ENCODE measurements at places on chromosomes 6 and 20. TPM values are rescaled to one million over a fixed set of nuclear protein-coding genes. Genes with fewer than 3 reads are reported as not detected.

The CDSN gene
- total RNA-seq: not detected

The EBF4 gene
- 0.31 TPM for total RNA-seq

The OTOR gene
- not detected for total RNA-seq

The NKAIN4 gene
- not detected for total RNA-seq

The SIRPG gene
- not detected for total RNA-seq

The CFAP61 gene
- 2.1 TPM for total RNA-seq

DNA sequence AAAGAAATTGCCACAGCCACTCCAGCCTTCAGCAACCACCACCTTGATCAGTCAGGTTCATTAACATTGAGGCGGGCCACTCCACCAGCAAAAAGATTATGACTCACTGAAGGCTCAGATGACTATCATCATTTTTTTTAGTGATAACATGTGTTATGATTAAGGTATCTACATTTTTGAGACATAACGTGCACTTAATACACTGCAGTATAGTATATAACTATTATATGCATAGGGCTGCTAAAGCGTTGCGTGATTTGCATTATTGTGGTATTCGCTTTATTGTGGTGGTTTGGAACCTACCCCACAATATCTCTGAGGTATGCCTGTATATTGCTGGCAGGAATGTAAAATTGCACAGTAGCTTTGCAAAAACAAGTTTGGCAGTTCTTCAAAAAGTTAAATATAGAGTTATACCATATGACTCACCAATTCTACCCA, 6.8 kb upstream of the RIPK1 start:
- no peak for DNase-seq

- no peak for DNase-seq
Measured at GRCh38 chr6:1987640-1988039, 257.8 kb downstream of the GMDS start.

DNA sequence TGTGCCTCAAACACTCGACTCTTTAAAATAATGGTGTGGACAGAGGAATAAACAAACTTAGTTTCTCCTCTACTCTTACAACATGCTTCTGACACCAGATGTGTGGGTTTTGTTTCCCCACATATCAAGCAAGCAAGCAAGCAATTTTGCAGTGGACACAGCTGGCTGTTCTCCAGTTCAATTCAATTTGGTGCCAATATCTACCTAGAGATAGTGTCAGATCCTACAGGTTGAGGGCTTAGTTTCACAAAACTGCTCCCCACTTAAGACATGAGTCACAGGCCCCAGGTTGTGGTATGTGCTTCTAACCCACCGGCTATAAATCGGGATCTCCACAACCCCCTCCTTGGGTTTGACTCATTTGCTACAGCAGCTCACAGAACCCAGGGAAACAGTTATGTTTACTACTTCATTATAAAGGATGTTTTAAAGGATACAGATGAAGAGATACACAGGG, 131.4 kb upstream of the TRAF3IP2 start:
- DNase-seq: no peak

DNA sequence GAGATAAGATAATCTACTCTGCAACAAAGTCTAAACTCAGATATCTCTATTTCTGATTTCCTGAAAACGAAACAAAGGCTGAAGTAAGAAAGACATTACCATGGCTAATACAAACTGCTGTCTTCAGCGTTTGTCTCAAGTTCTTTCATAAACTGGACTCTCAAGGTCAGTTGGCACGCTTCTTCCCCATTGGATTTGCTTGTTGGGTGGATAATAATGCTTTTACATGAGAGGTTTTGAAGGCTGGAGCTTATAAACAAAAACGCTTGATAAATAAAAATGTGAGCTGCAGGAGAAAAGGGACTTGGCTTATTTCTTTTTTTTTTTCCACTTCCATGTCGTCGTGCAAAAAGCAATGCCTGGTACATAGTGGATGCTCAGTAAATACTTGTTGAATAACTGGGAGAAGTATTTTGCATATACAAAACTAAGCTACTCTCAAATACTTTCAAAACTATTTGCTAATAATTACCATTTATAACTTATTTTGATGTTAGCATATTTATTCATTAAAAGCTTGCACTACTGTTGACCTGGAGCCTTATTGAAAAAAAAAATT, 65.7 kb upstream of the EEF1A1 start:
- DNase-seq: peak; percentile 71

DNA sequence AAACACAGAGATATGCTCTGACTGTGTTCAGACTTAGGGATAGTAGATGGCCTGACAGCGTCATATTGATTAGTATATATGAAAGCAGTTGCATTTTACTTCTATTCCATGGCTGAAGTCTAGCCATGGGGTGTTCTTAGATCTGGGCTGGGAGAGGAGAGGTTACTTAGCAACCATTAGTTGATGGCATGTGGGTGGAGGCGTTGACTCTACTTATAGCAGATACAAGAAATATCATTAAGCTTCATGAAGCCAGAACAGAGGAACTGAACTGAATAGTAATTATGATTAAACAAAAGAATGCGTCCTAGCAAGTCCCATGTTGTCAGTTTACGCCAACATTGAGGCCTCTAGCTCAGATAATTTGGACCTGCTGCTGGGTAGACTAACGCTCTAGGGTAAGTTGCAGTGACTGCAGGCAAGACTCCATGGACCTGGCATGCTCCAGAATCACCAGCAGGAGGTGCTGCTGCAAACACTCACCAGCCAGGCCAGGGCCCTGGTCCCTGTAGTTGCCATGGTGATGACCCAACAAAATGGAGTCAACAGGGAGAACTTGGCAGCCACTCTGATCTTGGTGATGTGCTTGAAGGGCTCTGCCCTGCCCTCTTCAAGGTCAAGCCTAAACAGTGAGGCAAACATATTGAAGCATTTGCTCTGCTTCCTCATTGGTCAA, 477.3 kb downstream of the PREX1 start:
- DNase-seq: no peak

DNA sequence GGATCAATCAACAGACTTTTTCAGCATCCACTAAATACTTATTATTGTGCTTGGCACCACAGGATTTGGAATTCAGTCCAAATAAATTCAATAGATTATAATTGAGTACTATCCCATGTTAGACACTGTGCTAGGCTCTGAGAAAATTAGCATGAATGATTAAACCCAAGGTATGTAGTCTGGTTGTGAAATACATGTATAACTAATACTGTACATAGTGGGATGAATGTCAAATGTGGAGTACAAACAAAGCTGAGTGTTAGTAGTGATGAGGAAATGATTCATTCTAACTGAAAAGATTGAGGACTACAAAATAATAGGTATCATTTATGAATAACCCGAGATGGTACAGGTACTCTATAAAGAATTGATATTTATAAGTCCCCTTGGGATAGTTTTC, 111.9 kb upstream of the FLRT3 start:
- DNase-seq: no peak

DNA sequence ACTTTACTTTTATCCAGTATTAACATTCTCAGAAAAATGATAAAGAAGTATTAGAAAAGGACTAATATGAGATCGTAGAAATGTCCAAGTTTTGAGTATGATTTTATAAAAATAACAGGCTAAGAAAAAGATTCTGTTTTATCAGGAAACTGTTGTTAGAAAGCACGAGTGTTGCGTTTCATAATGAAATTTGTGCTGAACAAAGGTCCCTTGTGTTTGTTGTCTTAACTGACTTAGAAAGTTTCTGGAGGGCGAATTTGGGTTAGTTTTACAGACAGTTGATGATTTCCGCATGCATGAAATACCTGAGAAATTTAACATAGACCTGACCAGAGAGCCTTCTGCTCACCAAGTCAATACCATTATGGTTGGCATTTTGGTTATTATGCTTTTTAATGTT, 136.0 kb downstream of the FNDC1 start:
- DNase-seq: no peak

DNA sequence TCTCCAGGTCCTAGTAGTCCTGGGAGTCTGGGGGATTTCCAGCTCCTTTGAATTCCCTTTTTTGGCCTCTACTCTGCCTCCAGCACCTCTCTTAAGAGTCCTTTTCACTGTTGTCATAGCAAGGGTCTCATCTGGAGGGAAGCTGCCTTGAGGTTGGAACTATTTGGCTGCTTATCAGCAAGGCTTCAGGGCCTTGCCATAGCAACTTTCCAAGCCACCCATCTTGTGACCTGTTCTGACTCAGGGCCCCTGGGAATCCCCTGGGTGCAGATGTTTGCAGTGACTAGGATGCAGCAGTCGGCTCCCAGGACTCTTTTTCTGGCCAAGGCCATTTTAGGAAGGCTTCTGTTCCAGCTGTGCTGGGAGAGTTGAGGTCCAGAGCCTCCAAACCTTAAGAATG, 12.4 kb downstream of the PKIG start:
- DNase-seq: no peak

DNA sequence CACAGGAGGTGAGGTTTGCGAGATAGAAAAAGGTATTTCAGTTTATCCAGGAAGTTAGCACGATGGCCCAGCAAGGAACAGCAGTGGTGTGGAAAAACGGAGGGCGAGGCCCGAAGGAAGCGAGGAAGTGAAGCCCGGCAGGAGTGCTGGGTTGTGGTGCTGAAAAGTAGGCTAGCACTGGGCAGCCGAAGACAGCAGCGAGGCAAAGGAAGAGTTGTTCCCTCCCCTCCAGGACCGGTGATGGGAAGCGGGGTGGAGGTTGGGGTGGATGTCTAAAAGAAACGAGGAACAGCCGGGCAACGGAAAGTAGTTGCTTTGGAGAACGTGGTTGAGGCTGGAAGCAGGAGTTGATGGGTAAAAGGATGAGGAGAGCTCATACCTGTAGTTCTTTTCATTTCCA, 1.4 kb downstream of the METTL24 start:
- no peak for DNase-seq

- no peak for DNase-seq
Measured at GRCh38 chr6:95698271-95698670, 120.9 kb downstream of the MANEA start.

DNA sequence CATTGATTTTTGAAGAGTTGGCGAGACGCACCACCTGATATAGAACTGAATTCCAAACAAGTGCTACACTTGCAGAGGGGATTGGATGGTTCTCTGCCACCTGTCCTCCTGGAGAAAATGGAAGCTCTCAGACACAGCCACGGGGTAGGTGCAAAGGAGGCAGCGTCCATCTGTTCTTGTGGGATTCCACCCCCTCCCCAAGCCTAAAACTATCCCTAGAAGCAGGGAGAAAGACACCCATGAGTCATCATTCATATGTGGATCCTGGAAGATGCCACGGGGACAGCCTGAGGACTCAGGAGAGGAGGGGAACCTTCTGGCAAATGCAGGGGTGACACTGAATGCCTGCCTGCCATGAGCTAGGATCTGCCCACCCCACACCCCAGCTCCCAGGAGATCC, 171.3 kb upstream of the CST7 start:
- DNase-seq: no peak

DNA sequence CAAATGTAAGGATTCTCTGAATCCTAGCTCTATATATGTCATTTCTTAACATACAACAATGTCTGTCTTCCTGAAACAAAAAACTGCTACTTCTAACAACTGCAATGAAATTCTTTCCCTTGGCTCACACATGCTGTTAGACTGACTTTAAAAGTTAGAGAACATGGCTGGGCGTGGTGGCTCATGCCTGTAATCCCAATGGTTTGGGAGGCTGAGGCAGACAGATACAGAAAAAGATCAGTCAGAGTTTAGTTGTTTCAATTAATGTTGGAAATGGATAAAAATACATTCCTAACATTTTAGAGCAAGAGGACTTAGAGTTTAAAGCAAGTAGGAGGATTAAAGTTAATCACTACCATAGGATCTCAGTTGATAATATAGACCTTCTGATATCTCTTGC, 28.7 kb upstream of the KIAA1586 start:
- no peak for DNase-seq

- no peak for DNase-seq
Measured at GRCh38 chr6:40419377-40419776, 167.8 kb downstream of the LRFN2 start.

DNA sequence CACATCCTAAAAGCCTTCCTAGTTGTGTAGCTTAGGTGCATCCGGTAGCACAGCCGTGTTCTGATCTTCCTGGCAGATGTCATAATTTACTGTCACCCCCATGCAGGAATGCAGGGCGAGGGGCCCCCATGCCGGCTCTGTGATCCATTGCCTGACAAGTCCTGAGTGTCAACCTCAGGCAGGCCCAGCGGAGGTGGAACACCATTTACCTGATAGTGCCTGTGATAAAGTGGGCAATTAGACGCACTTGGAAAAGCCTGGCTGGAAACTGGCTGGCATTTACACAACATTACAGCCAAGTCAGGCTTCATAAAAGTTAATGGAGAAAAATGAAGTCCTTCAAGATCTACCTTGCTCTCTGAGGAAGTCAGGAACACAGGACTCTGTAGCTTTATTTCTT, 521.4 kb upstream of the JAG1 start:
- no peak for DNase-seq

GRCh38 chr20:50219600-50219999, 29.0 kb downstream of the CEBPB start:
- no peak for DNase-seq

DNA sequence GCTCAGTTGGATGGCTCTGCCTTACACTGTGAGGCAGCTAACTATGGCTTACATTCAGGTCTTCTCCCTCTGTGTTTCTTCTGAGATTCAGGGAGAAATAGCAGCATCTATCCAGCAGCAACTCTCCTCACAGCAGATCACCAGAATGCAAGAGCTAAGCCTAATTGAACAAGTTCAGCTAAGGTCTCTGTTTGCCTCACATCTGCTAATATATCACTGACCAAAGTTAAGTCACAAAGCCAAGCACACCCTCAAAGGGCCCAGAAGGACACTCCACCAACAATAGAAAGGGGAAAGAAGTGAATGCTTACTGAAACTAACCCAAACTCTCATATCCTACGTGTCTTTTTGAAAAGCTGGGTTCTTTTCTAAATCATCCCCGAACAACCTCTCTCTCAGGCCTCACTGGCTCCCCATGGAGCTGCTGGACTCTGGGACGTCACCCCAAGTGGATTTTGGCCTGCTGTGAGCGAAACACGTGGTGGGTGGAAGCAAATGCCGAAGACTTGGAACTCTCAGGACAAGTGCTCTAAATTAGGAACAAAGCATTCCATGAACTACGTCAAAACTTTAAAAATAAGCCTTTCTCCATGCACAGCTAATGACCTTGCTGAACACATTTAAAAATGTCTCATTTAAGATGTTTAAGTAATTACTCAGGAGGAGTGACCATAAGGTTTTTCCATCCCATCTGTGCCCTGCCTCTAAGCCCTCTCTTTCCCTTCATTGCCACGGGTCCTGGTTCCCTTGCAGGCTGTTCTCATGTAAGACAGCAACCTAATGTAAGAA, 167.5 kb upstream of the PLCB4 start:
- DNase-seq: peak; percentile 17

DNA sequence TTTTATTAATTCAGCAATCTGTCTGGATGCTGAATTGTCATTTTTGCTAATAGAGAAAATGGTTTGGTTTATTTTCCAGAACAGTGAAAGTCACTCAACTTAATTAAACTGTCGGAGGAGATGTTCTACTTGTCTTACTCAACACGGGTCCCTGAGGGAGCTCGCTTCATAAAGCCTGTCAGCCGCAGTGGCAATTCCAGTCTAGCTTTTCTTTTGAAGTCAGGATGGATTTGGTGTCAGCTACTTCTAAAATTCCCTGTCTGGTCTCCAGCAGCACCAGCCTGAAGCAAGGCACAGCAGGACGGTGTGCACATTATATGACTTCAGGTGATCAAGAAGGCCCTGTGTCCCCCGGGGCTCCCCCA, 261.5 kb downstream of the SLC24A3 start:
- DNase-seq: no peak
